Fibroblast of the conjunctiva (primary cell): ENCODE measurements at places on chromosomes 11 and 22.

- no peak for DNase-seq
These were observed 44.7 kb upstream of the WEE1 start for GRCh38 chr11:9528573-9529333.

GRCh38 chr11:2580061-2580421 lies 119.8 kb downstream of the KCNQ1OT1 start:
- DNase-seq = no peak

DNA sequence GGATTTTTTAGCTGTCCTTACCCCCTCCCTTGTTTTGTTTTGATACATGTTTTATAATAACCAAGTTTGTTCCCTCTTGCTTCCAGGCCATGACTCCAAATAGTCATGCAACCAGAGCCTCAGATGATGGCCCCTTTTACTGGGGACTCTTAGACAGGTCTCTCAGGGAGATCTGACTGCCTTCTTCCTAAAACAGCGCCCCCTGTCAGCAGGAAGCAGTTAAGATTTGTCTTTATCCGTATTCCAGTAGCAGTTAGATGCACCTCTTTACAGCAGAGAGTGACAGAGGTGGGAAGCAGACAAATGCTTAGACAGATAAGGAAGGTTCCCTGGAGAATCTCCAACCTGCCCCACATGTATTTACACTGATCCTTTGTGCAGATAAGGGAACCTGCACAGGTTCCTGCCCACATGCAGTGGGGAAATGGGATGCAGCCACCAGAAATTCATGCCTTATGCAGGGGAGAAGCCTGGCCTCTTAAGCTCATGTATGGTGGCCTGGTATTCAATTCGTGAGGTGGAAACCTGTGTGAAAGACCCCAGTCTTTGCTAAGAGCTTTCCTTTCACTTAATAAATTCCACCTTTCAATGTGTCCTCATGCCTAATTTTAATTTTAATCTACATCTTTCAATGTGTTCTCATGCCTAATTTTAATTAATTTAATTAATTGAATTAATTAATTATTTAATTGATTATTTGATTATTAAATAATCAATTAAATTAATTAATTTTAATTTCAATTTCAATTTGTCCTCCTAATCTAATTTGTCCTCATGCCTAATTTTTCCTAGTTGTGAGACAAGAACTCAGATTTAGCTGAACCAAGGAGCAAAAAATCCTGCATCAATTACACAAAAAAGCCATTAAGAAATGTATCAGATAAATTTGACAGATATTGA lies 11.5 kb upstream of the GLYAT start:
- DNase-seq = no peak

DNA sequence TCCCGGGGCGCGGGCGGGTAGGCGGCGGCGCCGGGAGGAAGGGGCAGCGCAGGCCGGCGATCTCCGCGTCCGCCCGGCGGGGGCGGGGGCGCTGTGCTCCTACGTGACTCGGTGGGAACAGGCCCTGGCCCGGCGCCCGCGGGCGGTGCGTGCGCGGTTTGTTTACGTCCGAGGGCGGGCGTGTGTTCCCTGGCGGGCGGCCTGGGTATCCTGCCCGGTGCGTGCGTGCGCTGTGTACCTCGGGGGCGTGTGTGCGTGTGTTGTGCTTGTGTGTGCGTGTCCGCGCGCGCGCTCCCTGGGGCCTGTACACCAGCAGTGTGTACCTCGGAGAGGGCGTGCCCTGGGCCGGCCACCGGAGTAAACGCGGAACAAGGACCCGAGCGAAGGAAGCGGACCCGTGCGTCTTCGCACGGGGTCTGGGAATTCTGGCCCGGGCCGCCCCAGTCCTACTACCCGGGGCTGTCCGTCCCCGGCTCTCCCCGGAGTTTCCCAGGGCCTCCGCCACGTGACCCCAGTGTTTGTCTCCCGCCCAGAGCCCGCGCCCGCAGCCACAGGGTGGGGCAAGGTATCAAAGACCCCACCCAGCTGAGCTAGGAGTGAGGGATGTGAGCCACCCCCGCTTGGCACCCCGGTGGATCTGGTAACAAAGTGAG lies 769 bp downstream of the MAFF start:
- peak; percentile 75 for DNase-seq
